Airway epithelial cell (primary cell): ENCODE measurements at places on chromosomes 1 and 21. TPM values are rescaled to one million over a fixed set of nuclear protein-coding genes. Genes with fewer than 3 reads are reported as not detected.

The GJB5 gene
- total RNA-seq: 105 and 109 TPM in 2 replicates

The SLC1A7 gene
- not detected in 2 replicates for total RNA-seq

The GPATCH4 gene
- 15.6 and 35.7 TPM in 2 replicates for total RNA-seq

The PPIAL4G gene
- total RNA-seq: not detected in 2 replicates

The PLXNA2 gene
- 17.6 and 23.6 TPM in 2 replicates for total RNA-seq

The OR2G6 gene
- total RNA-seq: not detected in 2 replicates

The AADACL4 gene
- total RNA-seq: not detected in 2 replicates

The NEGR1 gene
- 0.05 and 0.07 TPM in 2 replicates for total RNA-seq

The FAM110D gene
- total RNA-seq: not detected in 2 replicates

The IFNAR2 gene
- 2.6 and 7.3 TPM in 2 replicates for total RNA-seq

The ASCL5 gene
- not detected in 2 replicates for total RNA-seq

The MYOC gene
- total RNA-seq: not detected in 2 replicates

The MASP2 gene
- 0.35 TPM in 1 of 2 replicates, not detected in the other for total RNA-seq

The PDZK1IP1 gene
- total RNA-seq: 2.5 TPM in 1 of 2 replicates, not detected in the other

The CHI3L1 gene
- total RNA-seq: 0.09 and 0.35 TPM in 2 replicates

The PLPPR4 gene
- total RNA-seq: not detected in 2 replicates

The SLC6A17 gene
- 0.19 and 0.21 TPM in 2 replicates for total RNA-seq

The CFHR1 gene
- not detected in 2 replicates for total RNA-seq

The MFSD2A gene
- total RNA-seq: 23.6 and 30.8 TPM in 2 replicates

The SLC45A1 gene
- total RNA-seq: 0.14 and 0.35 TPM in 2 replicates

The PADI3 gene
- 2.3 and 3.0 TPM in 2 replicates for total RNA-seq

The CDCA8 gene
- 17.1 and 22.4 TPM in 2 replicates for total RNA-seq

The TEDDM1 gene
- total RNA-seq: not detected in 2 replicates

The CDK11A gene
- total RNA-seq: 8.5 and 10.9 TPM in 2 replicates

The LCE1D gene
- not detected in 2 replicates for total RNA-seq

The ALX3 gene
- total RNA-seq: not detected in 2 replicates

The KCNH1 gene
- total RNA-seq: not detected in 2 replicates

The LRRC38 gene
- total RNA-seq: not detected in 2 replicates

The ABL2 gene
- total RNA-seq: 9.3 and 9.6 TPM in 2 replicates

The OR10Z1 gene
- total RNA-seq: not detected in 2 replicates

The GUCA2A gene
- total RNA-seq: not detected in 2 replicates

The TSPEAR gene
- total RNA-seq: not detected in 2 replicates

The DIRAS3 gene
- 0.46 and 0.63 TPM in 2 replicates for total RNA-seq
